CD4-positive, CD25-positive, alpha-beta regulatory T cell (primary cell): ENCODE measurements at places on chromosomes 2 and 18.
A peak's percentile ranks its signal among the peaks of the same experiment; 100 is the strongest.

DNA sequence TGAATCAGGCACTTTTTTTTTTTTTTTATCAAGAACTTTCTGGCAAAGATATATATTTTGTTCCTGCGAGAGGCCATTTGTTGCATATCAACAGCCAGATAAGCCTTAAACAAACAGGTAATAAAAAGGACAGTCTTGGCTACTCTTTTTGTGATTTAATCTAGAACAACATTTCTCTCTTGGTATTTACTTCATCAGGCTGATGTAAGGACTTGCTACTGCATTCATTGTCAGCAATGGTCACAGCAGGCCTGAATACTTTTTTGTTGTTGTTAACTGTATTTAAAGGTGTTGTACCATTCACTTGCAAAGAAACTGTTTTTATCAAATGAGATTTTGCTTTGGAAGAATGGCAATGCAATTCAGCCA is 683.8 kb downstream of the IRS1 start:
- DNase-seq = no peak

DNA sequence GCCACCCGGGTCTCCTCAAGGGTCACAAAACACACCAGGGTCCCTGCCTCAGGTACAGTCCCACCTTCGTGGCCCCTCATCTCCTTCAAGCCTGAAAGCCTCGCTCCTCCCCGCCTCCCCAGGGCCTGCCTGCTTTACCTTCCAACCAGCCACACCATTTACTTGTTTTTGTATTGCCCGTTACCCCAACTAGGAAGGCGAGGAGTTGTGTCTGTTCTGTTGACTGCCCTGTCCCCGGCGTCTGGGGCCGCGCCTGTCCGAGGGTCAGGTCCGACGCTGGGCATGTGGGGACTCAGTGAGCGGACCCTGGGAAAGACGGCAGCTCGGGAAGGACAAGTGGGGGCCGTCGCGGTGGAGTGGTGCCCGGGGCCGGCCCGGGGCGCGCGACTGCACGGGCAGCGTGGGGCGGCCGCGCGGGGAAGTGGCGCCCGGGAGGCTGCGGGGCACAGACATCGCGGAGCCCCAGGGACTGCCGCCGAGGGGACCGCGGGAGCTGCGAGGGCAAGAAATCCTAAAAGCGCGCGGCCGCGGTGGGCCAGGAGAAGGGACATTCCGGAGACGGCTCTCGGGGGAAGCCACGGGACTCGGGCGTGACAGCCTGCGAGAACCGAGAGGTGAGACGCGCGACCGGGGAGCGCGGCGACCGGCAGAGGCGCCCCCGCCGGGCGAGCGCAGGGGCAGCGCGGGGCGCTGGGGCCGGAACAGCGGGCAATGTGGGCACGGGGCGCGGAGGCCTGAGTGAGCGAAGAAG is 797 bp upstream of the GRHL1 start:
- no peak for DNase-seq

DNA sequence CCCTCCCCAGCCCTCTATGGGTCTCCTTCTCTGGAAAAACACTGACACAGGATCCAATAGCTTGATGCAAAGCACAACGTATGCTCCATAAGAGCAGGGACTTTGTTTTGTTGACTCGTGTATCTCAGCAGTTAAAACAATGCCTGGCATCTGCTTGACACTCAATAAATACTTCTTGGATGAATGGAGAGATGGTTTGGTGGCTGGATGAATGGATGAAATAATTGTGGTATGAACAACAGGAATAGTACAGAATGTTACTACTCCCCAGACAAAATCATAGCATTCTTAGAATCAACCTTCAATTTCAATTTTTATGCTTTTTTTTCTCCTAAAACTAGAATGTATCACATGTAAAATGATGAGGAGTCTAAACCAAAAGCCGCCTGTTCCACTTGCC is 57.4 kb downstream of the KCNE4 start:
- no peak for DNase-seq

DNA sequence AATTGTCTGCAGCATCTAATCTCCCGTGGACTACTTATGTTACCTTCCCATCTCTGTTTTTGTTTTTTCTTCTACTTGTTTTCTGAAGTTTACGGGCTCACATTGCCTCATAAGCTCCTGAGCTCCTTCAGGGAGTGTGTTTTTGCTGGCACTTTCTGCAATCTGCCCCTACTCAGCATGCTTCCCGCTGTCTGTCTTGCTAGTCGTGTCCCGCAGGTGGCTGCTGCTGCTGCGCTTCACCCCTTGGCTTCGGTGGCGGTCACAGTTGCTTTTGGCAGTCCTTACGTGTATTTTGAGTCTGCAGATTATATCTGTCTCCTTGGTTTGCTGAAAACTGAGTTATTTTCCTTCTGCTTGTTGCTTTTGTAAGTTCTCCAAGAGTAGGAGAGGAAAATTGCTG is 37.3 kb downstream of the FER1L5 start:
- DNase-seq = no peak

DNA sequence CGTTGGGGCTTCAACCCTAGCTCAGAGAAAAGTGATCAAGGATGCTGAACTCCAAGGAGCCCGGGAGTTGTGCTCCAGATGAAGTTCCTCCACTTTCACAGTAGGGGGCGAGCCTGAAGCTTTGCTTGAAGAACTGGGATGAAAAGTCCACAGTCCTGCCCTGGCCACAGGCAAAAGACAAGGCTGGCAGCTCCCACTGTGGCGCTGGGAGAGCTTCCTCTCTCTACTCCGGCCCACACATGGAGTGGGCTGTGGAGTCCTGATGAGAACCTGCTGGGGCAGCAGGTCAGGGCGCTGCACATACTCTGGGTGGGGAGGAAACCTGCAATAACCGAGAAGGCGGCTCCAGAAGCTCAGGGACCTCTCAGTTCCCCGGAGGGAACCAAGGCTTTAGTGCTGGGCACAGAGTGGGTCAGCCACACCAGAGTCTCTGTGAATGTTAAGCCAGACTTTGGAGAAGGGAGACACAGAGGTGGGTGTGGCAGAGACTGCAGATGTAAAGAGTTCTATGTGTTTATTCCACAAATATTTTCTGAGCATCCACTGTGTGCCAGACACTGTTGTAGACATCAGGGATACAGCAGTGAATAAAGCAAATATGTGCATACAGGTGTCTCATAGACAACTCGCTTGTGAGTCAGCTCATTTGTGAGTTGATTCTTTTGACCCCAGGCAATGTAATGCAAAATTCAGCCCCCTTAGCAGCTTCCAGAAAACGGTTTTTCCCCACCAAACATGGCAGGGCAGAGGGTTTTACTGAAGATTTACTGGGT is 48.0 kb upstream of the MRPL33 start:
- peak; percentile 17 for DNase-seq

DNA sequence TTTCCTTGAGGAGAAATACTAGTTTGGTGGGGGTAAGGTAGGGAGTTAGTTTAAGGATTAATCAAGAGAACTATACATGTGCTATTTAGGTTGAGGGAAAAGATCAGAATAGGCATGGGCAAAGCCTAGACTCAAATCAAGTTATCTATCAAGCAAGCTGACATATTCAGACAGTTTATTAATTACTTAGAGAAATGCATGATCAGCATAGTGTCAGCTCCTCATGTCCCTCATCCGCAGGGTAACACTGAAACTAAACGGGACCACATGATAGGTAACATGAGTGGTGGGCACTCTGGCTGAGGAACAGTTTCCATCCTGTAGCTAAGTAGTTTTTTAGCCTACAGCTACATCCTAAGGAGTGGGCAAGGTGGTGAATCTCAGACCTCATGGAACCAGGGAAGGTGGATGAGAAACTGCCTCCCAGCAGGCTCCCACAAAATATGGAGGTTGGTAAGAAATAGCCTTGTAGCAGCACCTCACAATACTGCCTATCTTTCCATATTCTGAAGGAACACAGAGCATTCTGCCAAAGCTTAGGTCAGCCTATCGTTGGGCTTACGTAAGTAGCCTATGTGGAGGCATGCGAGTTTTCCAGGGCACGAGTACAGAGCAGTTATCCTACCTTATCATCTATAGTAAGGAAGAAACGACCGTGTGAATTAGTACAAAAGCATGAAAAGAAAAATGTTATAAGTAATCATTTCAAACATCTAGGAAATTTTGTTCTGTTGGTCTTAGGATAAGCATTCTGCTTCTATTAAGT is 18.4 kb downstream of the ZC3H6 start:
- no peak for DNase-seq

DNA sequence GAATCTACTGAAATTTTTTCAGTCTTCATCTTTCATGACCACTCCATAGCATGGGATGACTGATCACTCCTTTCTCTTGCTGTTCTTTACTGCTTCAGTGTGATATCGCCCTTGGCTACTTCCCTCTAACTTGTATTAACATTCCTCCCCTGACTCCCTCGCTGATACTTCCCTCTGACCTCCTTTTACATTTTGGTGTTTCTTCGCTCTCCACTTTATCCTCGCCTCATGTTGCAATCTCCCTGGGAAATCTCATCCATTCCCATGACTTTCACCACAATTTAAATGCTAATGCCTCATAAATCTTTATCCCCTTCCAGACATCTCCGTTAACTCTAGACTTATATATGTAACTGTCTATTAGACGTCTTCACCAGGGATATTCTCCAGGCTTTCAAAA is 167.3 kb downstream of the IKZF2 start:
- DNase-seq = no peak

DNA sequence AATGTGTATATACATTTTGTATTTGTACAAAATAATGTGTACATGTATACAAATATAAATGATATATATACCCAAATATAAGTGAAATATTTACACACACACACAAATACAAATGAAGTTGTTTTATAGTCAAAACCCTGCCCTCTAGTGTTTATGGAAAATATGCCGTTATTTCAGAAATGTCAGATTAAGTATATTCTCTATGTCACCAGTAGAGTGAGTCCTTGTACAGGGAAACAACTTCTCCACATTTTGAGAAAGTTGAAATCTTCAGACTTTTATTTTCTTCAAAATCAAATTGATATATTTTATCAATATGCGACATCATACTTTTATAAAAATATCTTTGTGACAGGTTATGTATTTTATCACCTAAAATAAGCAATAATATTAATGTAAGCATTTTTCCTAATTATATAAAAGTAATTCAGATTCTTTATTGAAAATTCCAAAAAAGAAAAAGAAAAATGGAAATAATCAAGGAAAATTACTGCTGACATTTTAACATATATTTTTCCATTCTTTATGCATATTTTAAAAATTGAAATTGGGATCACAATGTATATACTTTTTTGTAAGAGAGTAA is 22.4 kb downstream of the ARL6IP6 start:
- peak; percentile 64 for DNase-seq

GRCh38 chr2:172672114-172672513 is 63.5 kb upstream of the RAPGEF4 start:
- no peak for DNase-seq

- DNase-seq = no peak
These were observed 57.4 kb upstream of the B3GNT7 start for GRCh38 chr2:231337807-231338759.

- no peak for DNase-seq
These were observed 80.7 kb downstream of the PXDN start for GRCh38 chr2:1663621-1664020.

- peak; percentile 39 for DNase-seq
These were observed 972 bp upstream of the DLX2 start for GRCh38 chr2:172103471-172104272.

DNA sequence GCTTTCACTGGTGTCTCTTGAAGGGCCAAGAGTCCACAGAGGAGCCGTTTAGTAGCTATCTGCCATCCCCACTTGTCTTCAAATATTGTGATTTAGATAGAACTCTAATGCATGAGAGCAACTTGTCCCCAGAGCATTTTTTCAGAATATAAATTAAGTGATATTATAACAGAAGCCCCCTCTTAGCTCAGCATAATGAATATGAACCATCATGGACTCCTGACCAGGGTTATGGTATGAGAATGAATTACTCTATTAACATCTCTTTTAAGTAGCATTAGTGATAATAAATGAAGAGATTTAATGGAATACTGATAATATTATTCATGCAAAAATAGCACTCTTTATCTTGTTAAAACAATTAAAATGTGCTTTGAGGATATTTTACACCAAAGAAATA is 709.6 kb downstream of the GALR1 start:
- no peak for DNase-seq
